ENCODE measurements at places on chromosomes 12 and 14.
A peak's percentile ranks its signal among the peaks of the same experiment; 100 is the strongest.

- ATAC-seq, result peak; percentile 74
- H3K4me1 ChIP-seq, result peaks cover 92% of the 10 kb centered on the region
- H3K27ac ChIP-seq, result peak overlapping the region; percentile 86
- H3K4me3 ChIP-seq, result peak overlapping the region; percentile 77
- peaks cover 10% of the 10 kb centered on the region for H3K36me3 ChIP-seq
- no peaks in the 10 kb centered on the region for H3K27me3 ChIP-seq
These were observed 1.7 kb upstream of the SELPLG start for GRCh38 chr12:108635201-108635996.

GRCh38 chr14:78950649-78951048, 780.5 kb downstream of the NRXN3 start:
- H3K27ac ChIP-seq, result no peak overlapping the region
- H3K4me3 ChIP-seq, result no peak overlapping the region
- no peaks in the 10 kb centered on the region for H3K36me3 ChIP-seq

GRCh38 chr12:108605000-108605689, 7.3 kb upstream of the TMEM119 start:
- peak overlapping the region; percentile 66 for H3K27ac ChIP-seq
- H3K36me3 ChIP-seq, result no peaks in the 10 kb centered on the region
- ATAC-seq, result no peak

- ATAC-seq, result no peak
- H3K27ac ChIP-seq, result peak overlapping the region; percentile 98
- peaks cover 21% of the 10 kb centered on the region for H3K36me3 ChIP-seq
- no peaks in the 10 kb centered on the region for H3K27me3 ChIP-seq
These were observed 2.2 kb downstream of the ORAI1 start for GRCh38 chr12:121628536-121628935.

GRCh38 chr12:90858252-90858651, 96.7 kb downstream of the CCER1 start:
- ATAC-seq, result no peak
- no peaks in the 10 kb centered on the region for H3K36me3 ChIP-seq
- H3K4me3 ChIP-seq, result no peak overlapping the region
- H3K27me3 ChIP-seq, result peaks cover 17% of the 10 kb centered on the region

- ATAC-seq, result no peak
- no peaks in the 10 kb centered on the region for H3K36me3 ChIP-seq
- H3K4me3 ChIP-seq, result no peak overlapping the region
- H3K27ac ChIP-seq, result no peak overlapping the region
- no peaks in the 10 kb centered on the region for H3K4me1 ChIP-seq
These were observed 59.8 kb upstream of the KIF21A start for GRCh38 chr12:39502726-39503125.

- H3K36me3 ChIP-seq, result no peaks in the 10 kb centered on the region
- no peak overlapping the region for H3K4me3 ChIP-seq
These were observed 84.6 kb downstream of the OTOGL start for GRCh38 chr12:80183939-80184338.

DNA sequence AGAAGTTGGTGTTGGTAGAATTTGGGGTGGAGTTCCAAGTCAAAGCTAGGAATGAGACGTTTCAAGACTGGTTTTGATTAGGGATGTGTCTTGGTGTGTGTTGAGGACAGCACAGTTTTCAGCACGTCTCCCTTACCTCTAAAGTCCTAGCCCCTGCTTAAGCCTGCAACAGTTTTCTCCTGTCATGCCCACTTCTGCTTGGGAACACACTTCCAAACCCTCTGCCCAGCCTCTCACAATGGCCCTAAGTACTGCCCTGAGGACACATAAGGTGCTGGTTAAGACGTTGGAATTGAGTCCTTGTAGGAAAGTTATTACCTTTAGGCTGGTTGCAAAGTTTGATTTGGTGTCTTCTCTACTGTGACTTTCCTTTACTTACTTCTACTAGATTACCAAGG, 710 bp upstream of the BMAL2 start:
- peaks cover 16% of the 10 kb centered on the region for H3K27me3 ChIP-seq
- ATAC-seq, result no peak
- H3K27ac ChIP-seq, result peak overlapping the region; percentile 63
- H3K36me3 ChIP-seq, result peaks cover 12% of the 10 kb centered on the region

DNA sequence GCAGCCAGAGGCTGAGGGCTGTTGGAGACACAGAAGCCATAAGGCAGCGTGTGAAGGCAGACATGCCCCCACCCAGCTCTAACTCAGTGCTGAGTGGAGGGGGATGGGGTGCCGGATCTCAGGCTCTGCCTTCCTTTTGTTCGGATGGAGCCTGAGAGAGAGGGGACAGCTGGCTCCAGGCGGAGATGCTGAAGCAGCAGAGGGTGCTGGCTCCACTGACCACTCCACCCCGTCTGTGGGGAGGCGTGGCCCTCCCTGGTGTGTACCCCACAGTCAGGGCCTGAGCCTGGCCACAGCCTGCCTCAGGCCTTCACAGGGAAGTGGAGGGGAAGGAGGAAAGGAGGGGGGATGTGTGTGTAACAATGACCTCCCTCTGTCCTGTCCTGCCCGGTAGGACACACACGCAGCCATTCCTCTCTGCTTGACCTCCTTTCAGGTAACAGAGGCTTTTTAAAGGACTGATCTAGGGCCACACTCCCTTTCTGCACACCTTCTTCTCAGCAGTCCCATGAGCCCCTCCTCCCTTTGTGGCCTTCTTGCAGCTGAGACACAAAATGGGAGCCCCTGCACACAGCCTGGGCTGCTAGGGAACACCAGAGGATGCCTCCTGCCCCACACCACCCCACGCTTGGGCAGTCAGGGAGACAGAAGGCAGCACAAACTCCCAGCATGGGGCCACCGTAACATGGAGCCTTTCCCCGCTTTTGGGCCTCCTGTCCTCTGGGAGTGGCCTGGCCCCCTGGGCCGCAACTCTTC, 9.6 kb upstream of the ENDOU start:
- no peaks in the 10 kb centered on the region for H3K27me3 ChIP-seq
- H3K4me1 ChIP-seq, result peaks cover 14% of the 10 kb centered on the region
- peak; percentile 13 for ATAC-seq
- peak overlapping the region; percentile 38 for H3K27ac ChIP-seq

DNA sequence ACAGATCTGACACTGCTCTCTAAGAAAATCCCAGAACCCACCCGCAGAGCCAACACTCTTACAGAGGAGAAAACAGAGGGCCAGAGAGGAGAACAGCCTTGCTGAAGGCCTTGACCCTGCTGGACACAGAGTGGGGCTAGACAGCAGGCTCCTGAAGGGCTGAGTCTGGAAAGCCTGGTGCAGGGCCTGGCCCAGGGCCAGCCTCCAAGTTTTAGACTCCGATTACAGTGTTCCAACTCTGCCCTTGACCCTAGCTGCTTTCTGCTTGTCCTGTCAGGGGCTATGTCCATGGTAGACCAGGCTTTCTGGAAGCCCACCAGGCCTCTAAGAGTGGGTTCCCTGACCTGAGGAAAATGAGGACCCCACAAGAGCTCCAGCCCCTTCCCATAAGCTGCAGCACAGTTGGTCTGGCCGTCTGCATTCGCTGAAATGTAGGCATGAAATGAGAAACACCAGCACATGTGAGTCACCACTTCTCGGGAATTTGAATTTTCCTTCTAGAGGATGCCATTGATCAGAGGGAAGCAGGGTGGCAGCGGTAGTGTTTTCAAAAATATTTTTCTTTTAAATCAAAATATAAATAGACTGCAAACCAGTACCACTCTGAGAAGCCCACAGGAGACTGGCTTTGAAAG, 154.4 kb downstream of the CALM1 start:
- no peaks in the 10 kb centered on the region for H3K36me3 ChIP-seq
- H3K27me3 ChIP-seq, result peaks cover 15% of the 10 kb centered on the region
- H3K4me3 ChIP-seq, result no peak overlapping the region
- no peaks in the 10 kb centered on the region for H3K4me1 ChIP-seq
- ATAC-seq, result no peak
- no peak overlapping the region for H3K27ac ChIP-seq

- H3K4me1 ChIP-seq, result no peaks in the 10 kb centered on the region
- no peak overlapping the region for H3K4me3 ChIP-seq
- H3K36me3 ChIP-seq, result peaks cover 11% of the 10 kb centered on the region
- no peaks in the 10 kb centered on the region for H3K27me3 ChIP-seq
- H3K27ac ChIP-seq, result no peak overlapping the region
These were observed 8.8 kb upstream of the IFI27 start for GRCh38 chr14:94101748-94102147.

- no peak overlapping the region for H3K27ac ChIP-seq
- H3K4me1 ChIP-seq, result peaks cover 59% of the 10 kb centered on the region
- H3K4me3 ChIP-seq, result no peak overlapping the region
These were observed 9.7 kb downstream of the HIF1A start for GRCh38 chr14:61705017-61705416.

- no peak overlapping the region for H3K27ac ChIP-seq
- ATAC-seq, result no peak
- no peaks in the 10 kb centered on the region for H3K36me3 ChIP-seq
- H3K4me1 ChIP-seq, result no peaks in the 10 kb centered on the region
These were observed 121.9 kb upstream of the SLC38A2 start for GRCh38 chr12:46494424-46494823.

GRCh38 chr12:5768581-5769196, 176.4 kb downstream of the ANO2 start:
- ATAC-seq, result no peak
- H3K36me3 ChIP-seq, result no peaks in the 10 kb centered on the region
- no peak overlapping the region for H3K4me3 ChIP-seq
- H3K27ac ChIP-seq, result no peak overlapping the region

- no peaks in the 10 kb centered on the region for H3K4me1 ChIP-seq
- no peak overlapping the region for H3K27ac ChIP-seq
These were observed 87.0 kb downstream of the ACTN1 start for GRCh38 chr14:68891851-68892660.

GRCh38 chr12:3035171-3035570, 42.0 kb upstream of the TSPAN9 start:
- no peak overlapping the region for H3K4me3 ChIP-seq
- H3K27ac ChIP-seq, result no peak overlapping the region
- no peaks in the 10 kb centered on the region for H3K36me3 ChIP-seq
- H3K4me1 ChIP-seq, result no peaks in the 10 kb centered on the region
- ATAC-seq, result no peak

GRCh38 chr12:11693601-11694000, 44.1 kb downstream of the ETV6 start:
- no peak overlapping the region for H3K27ac ChIP-seq
- H3K27me3 ChIP-seq, result no peaks in the 10 kb centered on the region
- peaks cover 40% of the 10 kb centered on the region for H3K36me3 ChIP-seq
- no peak overlapping the region for H3K4me3 ChIP-seq
- peaks cover 68% of the 10 kb centered on the region for H3K4me1 ChIP-seq
- ATAC-seq, result no peak

DNA sequence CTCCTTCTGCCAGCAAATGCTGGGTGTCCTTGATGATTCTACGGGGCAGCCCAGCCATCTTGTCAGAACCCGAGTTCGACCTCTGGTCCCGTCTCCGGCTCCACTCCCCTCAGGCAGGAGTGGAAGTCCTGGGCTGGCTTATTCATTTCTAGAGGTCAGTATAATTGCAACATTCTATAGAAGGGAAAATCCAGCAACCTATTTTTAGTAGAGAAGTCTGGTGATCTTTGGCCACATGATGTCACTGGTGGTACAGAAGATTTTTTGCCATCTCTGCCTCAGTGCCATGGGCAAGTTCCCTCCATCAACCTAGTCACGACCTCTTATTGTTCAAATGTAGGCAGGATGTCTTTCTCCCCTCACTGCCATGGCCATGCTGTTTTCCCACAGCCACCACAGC, 22.4 kb downstream of the OR10G2 start:
- peaks cover 10% of the 10 kb centered on the region for H3K27me3 ChIP-seq
- no peaks in the 10 kb centered on the region for H3K4me1 ChIP-seq
- no peak overlapping the region for H3K27ac ChIP-seq
- no peak overlapping the region for H3K4me3 ChIP-seq
- H3K36me3 ChIP-seq, result no peaks in the 10 kb centered on the region
- no peak for ATAC-seq

- H3K27ac ChIP-seq, result no peak overlapping the region
- H3K27me3 ChIP-seq, result no peaks in the 10 kb centered on the region
- no peak overlapping the region for H3K4me3 ChIP-seq
These were observed 122.3 kb upstream of the CNOT2 start for GRCh38 chr12:70120970-70121369.

GRCh38 chr14:22939684-22940083, 10.5 kb upstream of the PRMT5 start:
- H3K36me3 ChIP-seq, result peaks cover 13% of the 10 kb centered on the region
- no peak for ATAC-seq
- H3K4me3 ChIP-seq, result no peak overlapping the region
- H3K27ac ChIP-seq, result no peak overlapping the region
- H3K4me1 ChIP-seq, result no peaks in the 10 kb centered on the region
- H3K27me3 ChIP-seq, result no peaks in the 10 kb centered on the region

DNA sequence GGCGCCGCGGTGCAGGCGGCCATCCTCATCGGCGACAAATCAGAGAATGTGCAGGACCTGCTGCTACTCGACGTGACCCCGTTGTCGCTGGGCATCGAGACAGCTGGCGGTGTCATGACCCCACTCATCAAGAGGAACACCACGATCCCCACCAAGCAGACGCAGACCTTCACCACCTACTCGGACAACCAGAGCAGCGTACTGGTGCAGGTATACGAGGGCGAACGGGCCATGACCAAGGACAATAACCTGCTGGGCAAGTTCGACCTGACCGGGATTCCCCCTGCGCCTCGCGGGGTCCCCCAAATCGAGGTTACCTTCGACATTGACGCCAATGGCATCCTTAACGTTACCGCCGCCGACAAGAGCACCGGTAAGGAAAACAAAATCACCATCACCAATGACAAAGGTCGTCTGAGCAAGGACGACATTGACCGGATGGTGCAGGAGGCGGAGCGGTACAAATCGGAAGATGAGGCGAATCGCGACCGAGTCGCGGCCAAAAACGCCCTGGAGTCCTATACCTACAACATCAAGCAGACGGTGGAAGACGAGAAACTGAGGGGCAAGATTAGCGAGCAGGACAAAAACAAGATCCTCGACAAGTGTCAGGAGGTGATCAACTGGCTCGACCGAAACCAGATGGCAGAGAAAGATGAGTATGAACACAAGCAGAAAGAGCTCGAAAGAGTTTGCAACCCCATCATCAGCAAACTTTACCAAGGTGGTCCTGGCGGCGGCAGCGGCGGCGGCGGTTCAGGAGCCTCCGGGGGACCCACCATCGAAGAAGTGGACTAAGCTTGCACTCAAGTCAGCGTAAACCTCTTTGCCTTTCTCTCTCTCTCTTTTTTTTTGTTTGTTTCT, 1.7 kb downstream of the HSPA2 start:
- no peaks in the 10 kb centered on the region for H3K27me3 ChIP-seq
- peak overlapping the region; percentile 9 for H3K27ac ChIP-seq
- peaks cover 28% of the 10 kb centered on the region for H3K4me1 ChIP-seq
- peak overlapping the region; percentile 72 for H3K4me3 ChIP-seq

- H3K4me1 ChIP-seq, result peaks cover 6% of the 10 kb centered on the region
- H3K27me3 ChIP-seq, result no peaks in the 10 kb centered on the region
- no peak overlapping the region for H3K4me3 ChIP-seq
- ATAC-seq, result peak; percentile 8
These were observed 244.6 kb upstream of the MDGA2 start for GRCh38 chr14:47919997-47920396.

- ATAC-seq, result peak; percentile 14
- peaks cover 26% of the 10 kb centered on the region for H3K27me3 ChIP-seq
- no peak overlapping the region for H3K4me3 ChIP-seq
- H3K36me3 ChIP-seq, result no peaks in the 10 kb centered on the region
These were observed 40.2 kb downstream of the TEAD4 start for GRCh38 chr12:2999265-2999841.

GRCh38 chr12:28033538-28033915, 61.0 kb upstream of the PTHLH start:
- H3K27ac ChIP-seq, result no peak overlapping the region
- no peaks in the 10 kb centered on the region for H3K4me1 ChIP-seq
- ATAC-seq, result no peak
- no peaks in the 10 kb centered on the region for H3K27me3 ChIP-seq
- no peak overlapping the region for H3K4me3 ChIP-seq
- H3K36me3 ChIP-seq, result no peaks in the 10 kb centered on the region

GRCh38 chr14:104680806-104681688, 8.4 kb upstream of the INF2 start:
- peak; percentile 69 for ATAC-seq
- peaks cover 63% of the 10 kb centered on the region for H3K4me1 ChIP-seq
- peak overlapping the region; percentile 51 for H3K4me3 ChIP-seq
- peak overlapping the region; percentile 87 for H3K27ac ChIP-seq
- H3K27me3 ChIP-seq, result no peaks in the 10 kb centered on the region
